ENCODE measurements at places on chromosomes 4 and X.

- no peak for DNase-seq
These were observed 5.9 kb downstream of the THAP9 start for GRCh38 chr4:82906469-82906868.

- DNase-seq: no peak
These were observed 6.4 kb upstream of the DCUN1D4 start for GRCh38 chr4:51836549-51836948.

DNA sequence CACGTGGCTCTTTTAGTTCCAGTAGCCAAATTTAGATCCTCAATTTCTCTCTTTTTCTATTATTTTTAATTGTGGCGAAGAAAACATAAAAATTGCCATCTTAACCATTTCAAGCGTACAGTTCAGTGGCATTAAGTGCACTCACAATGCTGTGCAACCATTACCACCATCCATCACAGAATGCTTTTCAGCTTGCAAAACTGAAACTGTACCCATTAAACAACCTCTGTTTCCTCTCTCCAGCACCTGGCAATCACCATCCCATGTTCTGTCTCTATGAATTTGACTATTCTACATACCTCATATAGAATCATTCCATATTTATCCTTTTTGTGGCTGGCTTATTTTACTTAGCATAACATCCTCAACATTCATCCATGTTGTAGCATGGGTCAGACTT lies 74.9 kb downstream of the METTL14 start:
- no peak for DNase-seq

DNA sequence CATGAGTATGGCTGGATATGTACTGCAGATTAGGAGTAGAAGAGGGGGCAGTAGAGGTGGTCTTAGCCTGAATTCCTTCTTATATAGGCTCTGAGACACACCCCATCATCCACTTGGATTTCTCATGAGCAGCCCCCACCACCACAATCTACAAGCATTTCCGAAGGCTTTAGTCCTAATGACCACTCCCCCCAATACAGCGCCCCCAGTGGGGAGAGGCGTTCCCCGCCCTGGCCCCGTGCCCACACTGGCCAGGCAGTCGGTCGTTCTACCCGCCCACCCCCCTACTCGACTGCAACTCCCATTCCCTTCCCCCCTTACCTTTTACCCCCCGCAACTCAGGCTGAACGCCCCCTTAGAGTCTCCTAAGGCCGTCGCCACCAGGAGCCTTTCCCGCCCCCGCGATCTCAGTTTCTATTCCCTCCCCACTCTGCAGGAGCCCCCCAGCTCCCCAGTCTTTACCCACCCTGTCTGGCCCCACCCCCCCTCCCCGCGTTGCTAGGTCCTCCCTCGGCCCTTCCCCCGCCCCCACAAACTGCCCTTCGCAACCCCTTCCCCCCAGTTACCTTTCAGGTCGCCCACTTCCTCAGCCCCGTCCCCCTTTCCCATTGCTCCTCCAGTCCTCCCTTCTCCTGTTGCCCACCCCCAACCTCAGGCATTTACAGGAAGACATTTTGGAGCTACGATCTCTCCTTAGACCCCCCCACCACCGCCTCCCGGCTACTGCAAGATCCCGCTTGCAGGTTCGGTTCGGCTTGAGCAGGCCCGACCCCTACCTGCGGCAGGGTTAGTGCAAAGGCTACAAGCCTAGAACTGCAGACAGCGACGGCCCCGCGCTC lies 468 bp downstream of the ZMYM3 start:
- DNase-seq: no peak

DNA sequence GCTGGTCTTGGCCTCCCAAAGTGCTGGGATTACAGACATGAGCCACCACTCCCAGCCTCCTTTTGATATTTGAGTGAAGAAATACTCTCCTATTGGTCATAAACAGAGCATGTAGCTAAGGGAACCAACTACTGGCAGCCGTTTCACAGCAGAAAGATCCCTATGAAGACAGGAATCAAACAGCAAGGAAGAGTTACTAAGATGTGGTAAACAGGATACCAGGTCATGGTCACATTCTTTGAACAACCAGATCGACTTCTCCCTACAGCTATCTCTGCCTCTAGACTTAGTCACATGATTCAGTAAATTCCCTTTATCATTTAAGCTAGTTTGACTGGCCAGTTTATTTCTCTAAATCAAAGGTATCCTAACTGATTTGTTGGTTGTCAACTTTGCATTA lies 9.0 kb upstream of the HNRNPD start:
- no peak for DNase-seq

DNA sequence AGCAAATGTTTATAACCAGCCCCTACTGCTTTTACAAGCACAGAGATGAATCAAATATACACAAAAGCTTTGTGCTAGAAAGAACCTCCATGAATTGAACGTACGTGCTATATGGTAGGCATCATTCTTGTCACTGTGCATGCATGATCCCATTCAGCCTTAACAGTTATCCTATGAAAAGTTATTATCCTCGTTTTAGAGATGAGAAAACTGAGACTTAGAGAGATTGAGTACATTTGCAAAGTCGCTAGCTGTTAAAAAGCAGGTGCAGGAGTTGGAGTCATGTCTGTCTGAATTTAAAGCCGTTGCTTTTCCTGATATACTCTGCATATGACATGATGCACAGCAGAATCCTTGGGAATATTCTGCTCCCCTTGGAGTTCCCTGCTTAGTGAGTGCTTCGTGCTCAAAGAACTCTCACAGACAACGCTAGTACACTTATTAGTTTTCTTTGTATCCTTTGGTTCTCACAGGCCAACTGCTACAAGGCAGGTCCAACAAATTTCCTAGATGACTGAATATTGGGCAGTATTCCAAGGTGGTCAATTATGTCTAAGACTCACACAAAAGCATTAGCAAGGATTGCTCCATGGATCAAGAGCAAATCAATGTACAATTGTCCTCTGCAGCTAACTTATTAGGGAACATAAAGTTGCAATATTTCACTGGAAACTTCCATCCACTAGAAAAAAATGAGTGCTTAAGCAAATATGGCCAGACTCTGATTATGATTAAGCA lies 42.8 kb upstream of the TRIM2 start:
- no peak for DNase-seq

- DNase-seq: no peak
These were observed 928.1 kb downstream of the PDHA2 start for GRCh38 chr4:96767815-96768480.

DNA sequence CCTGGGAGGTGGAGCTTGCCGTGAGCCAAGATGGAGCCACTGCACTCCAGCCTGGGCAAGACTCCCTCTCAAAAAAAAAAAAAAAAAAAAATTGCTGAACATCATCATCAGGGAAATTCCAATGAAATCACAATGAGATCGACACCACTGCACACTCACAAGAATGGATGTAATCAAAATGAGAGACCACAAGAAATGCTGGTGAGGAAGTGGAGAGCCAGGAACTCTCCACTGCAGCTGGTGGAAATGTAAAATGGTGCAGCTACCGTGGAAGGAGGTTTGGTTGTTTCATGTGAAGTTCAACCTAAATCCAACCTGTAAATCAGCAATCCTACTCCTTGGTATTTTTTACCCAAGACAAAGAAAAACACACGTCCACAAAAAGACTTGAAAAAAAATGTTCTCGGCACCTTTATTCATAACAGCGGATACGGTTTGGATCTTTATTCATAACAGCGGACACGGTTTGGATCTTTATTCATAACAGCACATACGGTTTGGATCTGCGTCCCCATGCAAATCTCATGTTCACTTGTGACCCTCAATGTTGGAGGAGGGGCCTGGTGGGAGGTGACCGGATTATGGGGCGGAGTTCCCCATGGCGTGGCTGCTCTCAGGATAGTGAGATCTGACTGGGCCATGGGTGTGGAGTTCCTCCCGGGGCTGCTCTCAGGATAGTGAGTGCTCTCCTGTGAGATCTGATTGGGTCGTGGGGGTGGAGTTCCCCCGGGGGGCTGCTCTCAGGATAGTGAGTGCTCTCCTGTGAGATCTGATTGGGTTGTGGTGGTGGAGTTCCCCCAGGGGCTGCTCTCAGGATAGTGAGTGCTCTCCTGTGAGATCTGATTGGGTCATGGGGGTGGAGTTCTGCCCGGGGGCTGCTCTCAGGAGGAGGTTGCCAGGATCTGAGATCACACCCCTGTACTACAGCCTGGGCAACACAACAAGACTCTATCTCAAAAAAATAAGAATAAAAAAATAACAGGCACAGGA lies 7.7 kb downstream of the GAK start:
- no peak for DNase-seq

All from type B pancreatic cell (in vitro differentiated cells).